B cell (primary cell): ENCODE measurements at places on chromosomes 11 and 22. TPM values are rescaled to one million over a fixed set of nuclear protein-coding genes. Genes with fewer than 3 reads are reported as not detected.

TPBGL gene
- total RNA-seq: not detected in 2 replicates

CTSW gene
- 0.84 and 1.3 TPM in 2 replicates for total RNA-seq

DNA sequence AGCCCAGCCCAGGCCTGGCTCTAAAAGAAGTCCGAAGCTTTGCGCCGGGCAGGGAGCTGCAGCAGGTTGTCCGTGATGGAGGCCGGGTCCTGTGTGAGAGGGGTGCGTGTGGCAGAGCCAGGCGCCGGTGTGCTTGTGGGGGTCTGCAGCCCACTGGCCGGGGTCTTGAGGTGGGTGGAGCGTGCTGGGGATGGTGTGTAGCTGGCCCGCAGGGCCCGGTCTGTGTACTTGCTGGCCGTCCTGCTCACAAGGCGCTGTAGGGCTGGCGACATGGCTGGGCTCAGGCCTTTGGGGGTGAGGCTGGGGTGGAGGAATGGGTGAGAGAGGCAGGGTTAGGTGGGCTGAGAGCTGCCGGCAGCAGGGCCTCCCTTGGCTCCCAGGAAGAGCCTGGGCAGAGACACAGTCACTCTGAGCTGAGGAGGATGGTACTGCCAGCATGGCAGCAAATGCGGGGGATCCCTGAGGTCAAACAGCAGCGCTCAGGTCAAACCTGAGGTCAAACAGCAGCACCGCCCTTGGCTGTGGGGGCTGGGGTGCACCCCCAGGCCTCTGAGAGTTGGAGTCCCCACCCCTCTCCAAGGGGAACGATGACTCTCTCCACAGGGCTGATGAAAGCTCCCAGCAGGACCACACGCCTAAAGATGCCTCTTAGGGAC is 3.2 kb downstream of the TSSK2 start:
- DNase-seq: no peak

- DNase-seq: no peak
Observed at GRCh38 chr11:122486793-122487495, 168.6 kb upstream of the UBASH3B start.

- DNase-seq: no peak
Observed at GRCh38 chr11:15157181-15157580, 42.5 kb downstream of the INSC start.
